ENCODE measurements at places on chromosomes 12 and 14.
A peak's percentile ranks its signal among the peaks of the same experiment; 100 is the strongest.

DNA sequence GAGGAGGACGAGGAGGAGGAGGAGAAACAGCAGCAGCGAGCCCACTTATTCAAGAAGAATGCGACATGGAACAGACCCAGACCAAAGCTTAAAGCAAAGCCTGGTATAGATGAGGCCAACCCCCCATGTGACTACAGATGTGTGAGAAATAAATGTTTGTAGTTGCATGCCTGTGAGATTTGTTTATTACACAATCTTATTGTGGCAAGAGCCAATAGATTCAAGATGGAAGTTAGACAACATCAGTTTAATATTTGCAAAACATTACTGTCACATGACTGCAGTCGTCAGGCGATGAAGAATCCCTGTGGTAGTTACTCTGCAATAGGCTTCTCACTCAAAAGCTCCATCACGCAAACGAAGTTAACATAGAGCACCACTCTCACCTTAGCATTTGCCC is 17.2 kb upstream of the SLC35F4 start:
- DNase-seq, result no peak

DNA sequence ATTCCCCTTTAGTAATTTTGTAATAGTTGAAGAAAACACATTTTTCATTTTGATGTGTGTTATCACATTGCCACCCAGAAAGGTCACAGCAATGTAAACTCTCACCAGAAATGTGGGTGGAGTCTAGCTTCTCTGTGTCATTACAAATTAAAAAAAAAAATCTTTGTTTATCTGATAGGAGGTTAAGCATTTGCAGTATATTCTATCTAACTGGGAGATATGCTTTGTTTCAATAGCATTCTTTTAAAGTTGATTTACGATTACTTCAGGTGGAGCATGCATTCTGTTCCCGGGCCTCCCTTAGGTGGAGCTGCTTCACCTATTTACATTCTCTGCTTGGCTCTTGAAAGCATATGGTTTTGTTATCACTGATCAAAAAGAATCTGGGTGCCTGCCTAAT is 7.8 kb downstream of the ADIPOR2 start:
- DNase-seq, result no peak

- DNase-seq, result no peak
Measured at GRCh38 chr12:68102731-68103130, 56.8 kb downstream of the IFNG start.

GRCh38 chr12:79486154-79486553 is 204.6 kb downstream of the PAWR start:
- DNase-seq, result no peak

DNA sequence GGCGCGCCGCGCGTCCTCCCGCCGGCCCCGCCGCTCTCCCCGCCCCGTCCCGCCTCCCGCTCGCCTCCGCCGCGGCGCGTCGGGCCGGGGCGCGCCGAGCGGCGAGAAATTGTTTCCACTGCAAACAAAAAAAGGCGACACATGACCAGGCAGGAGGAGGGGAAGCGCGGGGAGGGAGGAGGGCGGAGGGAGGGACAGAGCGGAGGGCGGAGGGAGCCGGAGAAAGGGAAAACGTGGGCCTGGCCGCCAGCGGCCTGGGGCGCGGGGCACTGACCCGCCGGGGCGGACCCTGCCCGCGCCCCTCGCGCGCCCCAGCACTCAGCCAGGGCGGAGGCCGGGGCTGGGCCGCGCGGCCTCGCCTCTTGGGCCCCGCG is at the start of gene FOXN3:
Gene FOXN3 (minus strand): TSS at position 143 of the 374 bp plus-strand sequence. CDS start 4,757 bp downstream, outside the sequence.
- DNase-seq, result peak; percentile 66

DNA sequence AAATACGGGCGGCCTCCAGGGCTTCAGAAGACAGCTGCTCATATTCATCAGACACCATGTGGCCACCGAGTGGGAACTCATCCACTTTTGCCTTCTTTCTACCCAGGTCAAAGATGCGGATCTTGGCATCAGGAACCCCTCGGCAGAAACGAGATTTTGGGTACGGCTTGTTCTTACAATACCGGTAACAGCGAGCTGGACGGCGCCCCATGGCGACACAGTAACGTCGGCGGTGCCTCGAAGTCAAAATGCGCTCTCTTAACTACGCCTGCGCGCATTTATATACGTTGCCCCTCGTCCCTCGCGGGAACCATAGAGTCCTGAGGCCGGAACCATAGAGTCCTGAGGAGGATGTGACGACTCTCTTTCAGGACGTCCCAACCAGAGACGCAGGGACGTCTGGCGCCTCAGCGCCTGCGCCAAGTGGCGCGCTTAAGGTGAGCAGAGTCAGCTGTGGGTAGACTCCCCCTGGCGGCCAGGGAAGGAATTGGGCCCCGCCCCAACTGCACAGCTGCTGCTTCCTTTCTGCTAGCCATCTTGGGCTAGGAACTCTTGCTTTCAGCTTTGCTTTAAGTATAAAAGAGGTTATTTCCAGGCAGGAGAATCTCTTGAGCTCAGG is at the start of gene RPL10L:
Gene RPL10L (minus strand): TSS at position 256 of the 619 bp plus-strand sequence. CDS start 45 bp downstream, at position 211.
- DNase-seq, result no peak

- DNase-seq, result no peak
Measured at GRCh38 chr14:64008016-64008415, 155.2 kb downstream of the SYNE2 start.

- DNase-seq, result peak; percentile 52
Measured at GRCh38 chr14:103104654-103105452, 10.3 kb downstream of the EXOC3L4 start.

DNA sequence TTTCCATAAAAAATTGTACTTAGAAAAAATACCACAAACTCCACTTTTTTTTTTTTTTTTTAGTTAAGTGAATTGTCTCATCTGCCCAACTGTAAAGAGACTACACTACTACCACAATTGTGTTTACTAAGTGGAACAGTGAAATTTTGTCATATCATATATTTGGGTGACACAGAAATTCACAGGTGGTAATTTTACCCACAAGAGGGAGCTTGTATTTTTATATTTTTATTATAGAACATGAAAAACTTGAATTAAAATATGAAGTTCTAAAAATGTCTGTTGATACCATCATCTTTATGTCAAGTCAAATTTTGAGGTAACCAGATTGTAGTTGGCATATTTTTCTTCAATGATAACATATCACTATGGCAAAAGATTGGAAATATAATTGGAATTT is 329.4 kb upstream of the SOX5 start:
- DNase-seq, result no peak

GRCh38 chr14:26896447-26896846 is 298.6 kb upstream of the NOVA1 start:
- no peak for DNase-seq

DNA sequence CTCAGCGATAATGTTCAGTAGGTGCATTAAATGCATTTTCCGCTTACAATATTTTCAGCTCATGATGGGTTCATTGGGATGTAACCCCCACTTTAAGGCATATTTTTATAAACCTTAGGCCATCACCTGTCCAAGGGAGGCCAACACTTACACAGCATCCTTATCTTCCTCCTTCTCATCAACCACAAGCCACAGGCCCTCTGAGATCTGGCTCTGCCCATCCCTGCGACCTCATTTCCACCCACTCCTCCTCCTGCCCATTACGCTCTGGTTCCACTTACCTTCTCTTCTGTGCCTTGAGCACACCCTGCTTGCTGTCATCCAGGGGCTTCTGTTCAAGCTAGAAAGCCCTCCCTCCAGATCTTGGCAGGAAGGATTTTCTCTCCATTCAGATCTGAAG is 93.2 kb downstream of the EGLN3 start:
- no peak for DNase-seq

GRCh38 chr12:3538466-3539030 is 47.5 kb downstream of the PRMT8 start:
- DNase-seq, result no peak

DNA sequence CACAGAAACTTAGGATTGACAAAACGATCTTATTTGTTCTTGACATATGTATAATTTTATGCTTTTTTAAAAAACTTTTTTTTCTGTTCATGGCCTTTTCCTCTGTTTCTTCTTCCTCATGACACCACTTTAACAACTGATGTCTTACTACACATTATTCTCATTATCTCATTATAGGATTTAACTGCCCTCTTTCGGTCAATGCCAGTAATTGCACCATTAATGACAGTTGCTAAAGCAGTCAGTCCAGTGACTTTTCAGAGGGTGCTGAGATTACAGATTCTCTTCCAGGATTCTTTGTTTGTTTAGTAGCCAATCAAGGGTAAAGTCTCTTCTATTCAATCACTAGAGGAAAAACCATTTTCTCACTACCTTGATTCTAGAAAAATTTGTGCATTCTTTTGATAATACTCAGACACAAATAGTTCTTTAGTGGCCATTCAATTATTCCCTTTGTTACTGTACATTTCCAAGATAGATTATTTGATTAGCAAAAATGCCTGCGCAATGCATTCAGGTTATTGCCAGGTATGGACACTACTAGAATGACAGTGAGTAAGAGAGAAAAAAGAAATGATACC is 50.1 kb downstream of the KLRG1 start:
- no peak for DNase-seq

DNA sequence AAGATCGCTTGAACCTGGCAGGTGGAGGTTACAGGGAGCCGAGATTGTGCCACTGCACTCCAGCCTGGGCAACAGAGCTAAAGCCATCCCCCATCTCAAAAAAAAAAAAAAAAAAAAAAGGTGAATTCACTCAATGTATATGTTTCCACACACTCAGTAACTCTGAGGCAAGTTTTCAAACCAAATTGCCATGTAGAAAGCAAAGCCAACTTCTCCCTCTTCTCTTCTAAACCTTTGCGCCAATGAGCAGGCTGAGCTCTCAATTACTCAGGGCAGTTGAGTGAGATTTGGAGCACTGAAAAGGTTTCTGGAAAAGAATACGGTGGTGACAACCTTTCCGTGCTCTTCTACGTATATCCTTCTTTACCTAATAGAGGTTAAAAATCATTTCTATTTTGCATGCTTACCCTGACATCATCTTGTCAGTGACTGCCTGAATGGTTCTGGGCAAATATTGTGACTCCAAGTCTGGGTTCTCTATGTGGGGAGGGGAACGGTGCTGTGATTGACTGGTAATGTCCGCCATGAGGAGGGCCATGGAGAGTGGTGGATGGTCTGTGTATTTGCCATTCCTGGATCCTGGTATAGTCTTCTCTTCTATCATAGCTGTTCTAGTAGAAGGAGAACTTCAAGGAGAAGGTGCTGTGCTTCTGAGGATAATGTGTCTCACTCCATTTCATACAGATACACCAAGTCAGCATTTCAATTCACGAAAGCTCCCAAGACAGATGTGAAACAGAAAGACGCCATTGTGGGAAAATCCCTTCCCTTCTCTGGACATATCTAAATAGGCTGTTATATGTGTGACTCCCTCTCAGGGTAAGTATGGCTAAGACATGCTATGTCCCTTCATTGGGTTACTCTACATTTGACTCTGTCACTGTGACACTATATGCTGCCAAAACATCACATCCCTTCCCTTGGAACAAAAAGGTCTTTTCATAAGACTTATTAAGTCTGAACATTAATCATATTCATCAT is 46.2 kb upstream of the MED13L start:
- DNase-seq, result no peak

- DNase-seq, result no peak
Measured at GRCh38 chr14:100588671-100589070, 1.5 kb upstream of the BEGAIN start.

- no peak for DNase-seq
Measured at GRCh38 chr14:55662752-55663151, 82.7 kb downstream of the KTN1 start.

DNA sequence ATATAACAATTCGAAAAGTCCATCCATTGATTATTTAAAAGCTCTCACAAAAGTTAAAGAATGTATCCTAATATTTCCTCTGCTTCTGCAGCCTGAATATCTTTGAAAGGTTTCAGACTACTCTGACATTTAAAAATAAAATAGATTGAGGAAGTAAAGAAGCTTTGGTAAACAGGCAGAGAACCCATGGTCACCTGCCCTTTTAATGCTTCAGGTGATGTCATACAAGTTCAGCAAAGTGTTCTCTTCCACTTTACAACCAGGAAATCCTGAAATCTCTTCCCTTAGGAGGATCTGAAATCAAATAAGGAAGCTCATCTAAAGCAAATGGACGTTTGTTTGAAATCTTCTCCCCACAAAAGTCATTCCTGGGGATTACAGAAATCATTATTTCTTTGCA is 322.4 kb downstream of the PDZRN4 start:
- no peak for DNase-seq

Measured in stimulated activated CD8-positive, alpha-beta memory T cell treated with anti-CD3 and anti-CD28 coated beads, Interleukin-4, amount 100 ng/mL, for 4 hours (primary cell).